Stomach (tissue), 19 donors: ENCODE measurements at places on chromosomes 2 and 18. TPM values are rescaled to one million over a fixed set of nuclear protein-coding genes. Genes with fewer than 3 reads are reported as not detected.

Gene CTLA4
- total RNA-seq = 2.0 TPM

Gene SCN1A
- not detected for total RNA-seq

DNA sequence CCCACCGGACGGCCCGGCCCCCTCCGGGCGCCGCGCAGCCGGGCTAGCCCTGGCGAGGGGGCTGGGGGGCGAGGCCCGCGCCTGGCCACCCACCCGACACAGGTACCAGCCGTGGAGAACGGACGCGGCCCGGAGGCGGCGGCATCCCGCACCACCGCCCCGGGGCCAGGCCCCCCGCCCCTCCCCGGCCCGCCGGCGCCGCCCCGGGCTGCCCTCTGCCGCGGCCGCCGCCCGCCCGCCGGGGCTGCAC is 405 bp downstream of the SOS1 start:
- DNase-seq = no peak

- no peak for DNase-seq
Observed at GRCh38 chr2:23250371-23250770, 134.6 kb upstream of the KLHL29 start.

DNA sequence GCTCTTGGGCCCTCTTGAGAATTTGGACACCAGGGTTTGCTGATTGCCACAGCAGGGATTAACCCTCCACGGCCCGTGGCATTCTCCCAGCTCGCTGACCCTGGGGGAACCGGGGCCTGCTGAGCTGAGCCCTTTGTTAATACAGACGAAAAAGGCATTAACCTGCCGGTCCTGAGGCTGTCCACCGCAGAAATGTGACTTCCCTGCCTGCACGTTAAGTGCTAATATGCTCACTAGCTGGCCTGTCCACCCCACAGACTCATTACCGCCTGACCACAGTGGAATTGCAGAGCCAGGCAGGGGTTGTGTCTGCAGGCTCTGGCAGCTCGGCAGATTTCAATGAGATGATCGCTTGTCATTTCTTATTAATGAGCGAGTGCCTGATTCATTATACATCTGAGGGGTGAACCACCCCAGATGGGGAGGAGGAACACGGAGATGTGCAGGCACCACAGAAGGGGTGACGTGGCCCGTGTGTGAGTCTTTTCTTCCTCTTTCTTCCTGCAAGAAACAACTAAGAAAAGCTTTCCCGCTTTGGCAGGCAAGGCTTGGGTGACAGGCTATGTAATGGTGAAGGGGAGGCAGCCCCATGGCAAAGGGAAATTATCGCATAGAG is 126.0 kb downstream of the GLI2 start:
- DNase-seq = no peak
